ENCODE measurements at places on chromosomes 1 and 21.

- DNase-seq, result no peak
Measured at GRCh38 chr1:52579415-52579814, 22.8 kb upstream of the GPX7 start.

- DNase-seq, result no peak
Measured at GRCh38 chr21:35328856-35329455, 279.9 kb upstream of the RUNX1 start.

- DNase-seq, result no peak
Measured at GRCh38 chr1:204084247-204084772, 11.4 kb downstream of the SOX13 start.

- DNase-seq, result no peak
Measured at GRCh38 chr1:68479501-68479900, 17.4 kb downstream of the DEPDC1 start.

- no peak for DNase-seq
Measured at GRCh38 chr21:28074676-28075075, 918.0 kb downstream of the LTN1 start.

- DNase-seq, result no peak
Measured at GRCh38 chr1:206666954-206667665, 17.6 kb upstream of the MAPKAPK2 start.

GRCh38 chr1:39483276-39483675 lies 8.2 kb upstream of the BMP8A start:
- DNase-seq, result no peak

- DNase-seq, result no peak
Measured at GRCh38 chr1:76292418-76293184, 218.1 kb downstream of the ST6GALNAC3 start.

GRCh38 chr1:110059133-110059863 lies 11.2 kb downstream of the ALX3 start:
- no peak for DNase-seq

DNA sequence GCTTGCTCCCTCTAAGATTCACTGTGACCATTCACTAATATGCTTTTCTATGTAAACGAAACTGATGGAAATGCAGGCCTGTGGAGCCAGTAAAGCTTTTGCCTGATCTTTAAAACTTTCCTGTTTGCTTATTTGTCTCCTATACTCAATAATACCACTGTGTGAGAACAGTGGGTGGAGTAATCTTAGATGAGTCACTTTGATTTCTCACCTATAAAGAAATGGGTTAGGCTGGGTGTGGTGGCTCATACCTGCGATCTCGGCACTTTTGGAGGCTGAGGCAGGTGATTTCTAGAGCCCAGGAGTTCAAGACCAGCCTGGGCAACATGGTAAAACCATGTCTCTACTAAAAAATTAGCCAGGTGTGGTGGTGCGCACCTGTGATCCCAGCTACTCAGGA lies 70.8 kb downstream of the RWDD3 start:
- no peak for DNase-seq

DNA sequence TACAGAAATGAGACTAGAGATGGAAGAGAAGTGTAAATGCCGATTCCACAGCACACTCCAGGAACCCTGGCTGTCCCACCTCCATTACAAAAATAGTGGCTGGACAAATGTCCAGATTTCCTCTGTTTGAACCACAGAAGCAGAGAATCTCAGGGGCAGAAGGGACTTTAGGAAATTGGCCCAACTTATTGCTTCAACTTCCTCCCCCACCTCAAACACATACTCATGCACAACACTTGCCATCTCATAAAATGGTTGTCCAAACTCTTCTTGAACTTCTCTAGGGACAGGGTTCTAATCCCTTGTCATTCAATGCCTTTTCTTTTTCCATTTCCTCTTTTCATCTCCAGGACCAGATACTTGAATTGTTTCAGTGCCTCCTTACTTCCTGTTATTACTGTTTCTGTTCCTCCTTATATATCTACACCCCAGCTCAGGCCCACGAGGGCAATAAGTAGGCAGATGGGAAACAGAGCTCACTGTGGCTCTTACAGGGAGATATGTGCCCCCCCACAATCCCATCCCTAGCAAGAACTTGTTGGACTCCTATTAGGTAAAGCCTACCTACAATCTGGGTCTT lies 8.5 kb upstream of the B4GALT3 start:
- DNase-seq, result no peak
